GM23248 (cell line): ENCODE measurements at places on chromosomes 1 and 21. TPM values are rescaled to one million over a fixed set of nuclear protein-coding genes. Genes with fewer than 3 reads are reported as not detected.

The B3GALT5 gene
- not detected in 2 replicates for total RNA-seq

The LIN28A gene
- total RNA-seq = not detected in 2 replicates

The BROX gene
- total RNA-seq = 97.7 and 108 TPM in 2 replicates

The CHI3L2 gene
- not detected in 2 replicates for total RNA-seq

The LRRC53 gene
- not detected in 2 replicates for total RNA-seq

The SMPDL3B gene
- not detected in 2 replicates for total RNA-seq

The PADI1 gene
- total RNA-seq = under 0.01 TPM in 1 of 2 replicates, not detected in the other

The TCHHL1 gene
- not detected in 2 replicates for total RNA-seq
